NCI-H2107 (cell line): ENCODE measurements at places on chromosomes 5 and 9.

- no peak for DNase-seq
These were observed 294.0 kb downstream of the YTHDC2 start for GRCh38 chr5:113807427-113807991.

DNA sequence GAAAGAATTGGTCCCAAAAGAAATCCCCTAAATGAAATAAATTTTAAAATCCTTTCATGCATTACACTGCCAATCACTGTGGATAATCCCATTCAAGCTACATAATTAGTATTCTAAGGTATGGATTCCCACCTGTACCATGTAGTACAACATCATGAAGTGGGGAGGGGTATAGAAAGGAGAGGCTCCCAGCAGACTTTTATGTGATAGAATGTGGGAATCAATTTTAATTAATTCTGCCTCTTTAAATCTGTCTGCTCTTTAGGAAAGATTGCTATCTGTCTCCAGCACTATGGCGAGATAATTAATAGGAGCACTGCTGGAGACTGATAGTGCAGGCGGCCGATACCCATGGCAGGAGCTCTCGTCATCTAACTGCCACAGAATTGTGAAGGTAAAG is 95.4 kb downstream of the CDH12 start:
- no peak for DNase-seq

GRCh38 chr5:80917631-80918030 is 42.5 kb upstream of the RASGRF2 start:
- DNase-seq = no peak

- DNase-seq = no peak
These were observed 33.9 kb downstream of the VLDLR start for GRCh38 chr9:2655411-2655901.
